Lung (tissue), 17 donors: ENCODE measurements at places on chromosomes 4 and X.

DNA sequence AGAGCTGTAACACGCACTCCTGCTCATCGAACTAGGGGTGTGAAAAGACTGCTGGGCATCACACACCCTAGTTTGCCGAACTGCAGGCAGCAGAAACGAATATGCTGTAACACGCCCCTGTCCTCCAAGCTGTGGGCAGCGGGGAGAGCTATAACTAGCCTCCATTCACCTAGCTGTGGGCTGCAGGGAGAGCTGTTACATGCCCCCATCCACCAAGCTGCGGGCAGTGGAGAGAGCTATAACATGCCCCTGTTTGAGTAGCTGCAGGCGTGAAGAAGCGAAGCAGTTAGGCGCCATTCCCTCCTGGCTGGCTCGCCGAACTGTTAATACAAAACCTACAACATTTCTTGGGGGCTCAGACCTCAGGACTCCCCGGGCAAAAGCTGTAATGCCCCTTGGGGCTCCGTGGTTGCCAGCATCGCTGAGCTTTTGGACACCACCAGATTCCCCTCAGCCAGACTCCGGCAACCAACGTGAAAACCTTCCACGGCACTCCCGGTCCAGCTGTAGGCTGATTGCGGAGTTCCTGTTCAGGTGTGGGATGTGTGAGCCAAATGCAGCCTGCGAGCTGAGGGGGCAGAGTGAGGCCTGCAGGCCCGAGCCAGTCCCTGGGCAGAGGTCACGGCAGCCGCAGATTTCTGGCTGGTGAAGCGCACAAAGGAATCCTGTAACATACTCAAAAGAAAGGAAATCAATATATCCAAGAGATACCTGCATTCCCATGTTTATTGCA, 41.1 kb upstream of the ANKRD17 start:
- DNase-seq = no peak

DNA sequence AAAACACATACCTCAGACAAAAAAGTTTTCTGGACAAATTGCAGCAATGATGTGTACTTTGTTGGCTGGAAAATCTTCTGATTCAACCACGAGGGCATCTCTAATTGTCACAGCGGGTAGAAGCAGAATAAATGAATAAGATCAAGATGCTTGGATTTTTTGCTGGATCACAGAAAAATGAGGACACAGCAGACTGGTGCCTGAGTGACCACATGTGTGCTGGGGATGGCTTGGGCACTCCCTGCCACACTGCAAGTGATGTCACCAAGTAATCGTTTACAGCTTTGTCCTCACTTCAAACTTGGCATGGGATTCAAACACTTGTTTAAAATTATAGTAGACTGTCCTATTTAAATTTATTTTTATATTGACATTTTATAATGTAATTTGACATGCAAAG, 557.0 kb downstream of the SPRY1 start:
- DNase-seq = no peak

DNA sequence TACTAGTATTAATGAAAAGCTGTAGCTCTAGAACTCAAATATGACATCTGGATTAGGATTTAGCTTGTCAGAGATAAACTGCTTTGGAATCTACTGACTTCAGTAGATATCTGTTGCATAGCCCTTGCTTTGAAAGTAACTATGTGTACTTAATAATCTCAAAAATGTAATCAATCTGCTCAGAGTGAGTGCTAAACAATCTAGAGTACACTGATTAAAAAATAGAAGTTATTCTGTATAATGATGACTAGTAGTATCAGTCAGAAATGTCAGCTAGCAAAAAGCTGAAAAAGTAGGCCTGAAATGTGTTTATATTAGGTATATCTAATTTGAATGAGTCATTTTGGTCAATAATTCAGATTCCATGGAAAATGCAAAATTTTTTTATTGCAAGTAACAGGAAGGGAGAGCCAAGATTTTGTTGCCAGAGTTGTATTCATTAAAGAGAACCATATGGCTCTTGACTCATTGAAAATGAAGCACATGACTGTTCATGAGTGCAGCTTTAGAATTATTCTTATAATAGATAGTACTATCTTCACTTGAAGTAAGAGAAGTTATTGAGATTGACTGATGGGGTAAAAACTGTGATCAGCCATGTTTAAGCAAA, 20.0 kb downstream of the CLCN3 start:
- DNase-seq = no peak

GRCh38 chr4:57220734-57221133, 110.5 kb upstream of the IGFBP7 start:
- no peak for DNase-seq

DNA sequence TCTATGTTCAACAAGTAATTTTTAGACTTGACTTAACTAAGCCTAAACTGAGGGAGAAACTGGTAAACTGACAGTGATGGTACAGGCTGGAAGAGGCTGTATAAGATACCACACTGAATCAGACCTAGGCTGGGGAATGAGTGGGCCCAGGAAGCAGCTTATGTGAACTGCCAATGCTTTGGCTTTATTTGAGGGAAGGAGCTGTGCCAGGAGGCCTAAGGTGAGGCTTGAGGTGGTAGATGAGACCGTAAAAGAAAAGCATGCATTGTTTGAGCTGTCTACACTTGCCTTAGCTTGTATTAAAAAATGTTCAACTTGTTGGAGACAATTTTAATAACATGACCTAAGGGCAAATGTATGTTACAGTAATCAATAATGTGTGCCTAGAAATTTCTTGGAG, 96.2 kb downstream of the RS1 start:
- DNase-seq = no peak

- DNase-seq = no peak
Observed at GRCh38 chr4:138236037-138236436, 6.1 kb downstream of the SLC7A11 start.

DNA sequence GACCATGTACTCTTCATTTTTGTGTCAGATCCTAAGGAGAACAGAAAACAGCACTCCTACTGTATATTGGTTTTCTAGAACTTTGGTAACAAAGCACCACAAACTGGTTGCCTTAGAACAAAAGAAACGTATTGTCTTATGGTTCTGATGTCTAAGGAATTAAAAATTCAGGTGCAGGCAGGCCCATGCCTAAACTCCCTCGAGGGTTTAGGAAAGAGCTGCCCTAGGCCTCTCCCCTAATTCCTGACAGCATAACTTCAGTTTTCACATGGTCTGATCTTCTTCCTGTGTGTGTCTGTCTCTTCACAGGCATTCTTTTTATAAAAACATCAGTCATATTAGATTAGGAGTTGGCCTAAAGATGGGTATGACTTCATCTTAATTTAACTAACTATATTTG, 1093.6 kb downstream of the TECRL start:
- DNase-seq = no peak

- no peak for DNase-seq
Observed at GRCh38 chrX:42715701-42716262, 62.2 kb downstream of the PPP1R2C start.

GRCh38 chr4:85399270-85399669, 75.7 kb upstream of the ARHGAP24 start:
- no peak for DNase-seq

DNA sequence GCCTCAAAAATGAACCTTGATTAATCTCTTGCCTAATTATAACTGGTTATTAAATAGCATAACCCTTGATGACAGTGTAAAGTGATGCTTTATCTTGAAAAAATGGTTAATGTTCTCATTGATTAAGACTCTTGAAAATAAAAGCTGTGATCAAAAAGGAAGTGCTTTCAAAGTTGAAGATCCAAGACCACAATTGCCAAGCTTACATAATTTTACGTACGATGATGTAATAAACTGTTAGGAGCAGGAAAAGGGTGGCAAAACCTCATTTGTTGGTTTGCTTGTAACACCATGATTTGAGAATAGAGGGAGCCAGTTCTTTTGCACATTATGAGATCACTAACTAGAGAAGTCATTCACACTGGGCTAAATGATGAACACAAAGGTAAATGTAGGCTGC, 322.2 kb downstream of the ADGRL3 start:
- DNase-seq = no peak

- peak; percentile 53 for DNase-seq
Observed at GRCh38 chrX:106921637-106922036, 1.4 kb downstream of the CLDN2 start.

GRCh38 chrX:106917830-106918500, 2.2 kb upstream of the CLDN2 start:
- peak; percentile 40 for DNase-seq

- DNase-seq = no peak
Observed at GRCh38 chr4:79201971-79202370, 123.9 kb downstream of the NAA11 start.

DNA sequence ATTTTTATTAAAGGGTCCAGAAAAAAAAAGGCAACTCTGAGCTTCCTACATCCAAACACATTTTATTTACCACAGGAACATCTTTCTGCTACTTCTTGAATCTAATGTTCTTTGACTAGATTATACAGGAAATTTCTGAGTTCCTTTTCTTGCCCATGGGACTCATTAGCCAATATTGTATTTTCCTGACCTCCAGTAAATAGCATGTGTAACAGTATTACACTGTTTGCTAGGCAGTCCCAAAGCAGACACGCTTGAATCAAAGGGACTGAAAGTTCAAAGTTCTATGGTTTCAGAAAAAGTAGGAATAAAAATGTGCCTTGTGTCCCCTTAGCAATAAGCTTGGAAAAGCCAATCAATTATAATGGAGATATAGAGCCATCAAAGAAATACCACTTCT, 57.4 kb downstream of the MOSPD2 start:
- no peak for DNase-seq

GRCh38 chr4:137632842-137633241, 100.5 kb upstream of the PCDH18 start:
- DNase-seq = no peak

DNA sequence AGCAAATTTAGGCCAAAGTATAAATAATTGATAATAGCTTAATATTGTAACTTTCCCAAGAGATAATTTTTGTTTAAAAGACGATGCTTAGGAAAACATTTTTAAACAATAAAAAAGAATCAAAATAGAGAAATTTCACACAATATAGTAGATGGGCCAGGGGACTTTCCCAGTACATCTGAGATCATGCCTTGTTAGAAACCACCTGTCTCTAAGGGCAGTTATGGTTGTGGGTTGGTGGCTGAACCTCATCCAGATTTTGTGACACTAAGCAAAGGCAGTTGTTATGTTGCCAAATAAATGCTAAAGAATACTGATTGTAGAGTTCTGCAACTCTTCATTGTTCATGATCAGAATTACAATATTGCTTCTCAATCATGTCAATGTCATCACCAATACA, 270.6 kb downstream of the BANK1 start:
- no peak for DNase-seq

DNA sequence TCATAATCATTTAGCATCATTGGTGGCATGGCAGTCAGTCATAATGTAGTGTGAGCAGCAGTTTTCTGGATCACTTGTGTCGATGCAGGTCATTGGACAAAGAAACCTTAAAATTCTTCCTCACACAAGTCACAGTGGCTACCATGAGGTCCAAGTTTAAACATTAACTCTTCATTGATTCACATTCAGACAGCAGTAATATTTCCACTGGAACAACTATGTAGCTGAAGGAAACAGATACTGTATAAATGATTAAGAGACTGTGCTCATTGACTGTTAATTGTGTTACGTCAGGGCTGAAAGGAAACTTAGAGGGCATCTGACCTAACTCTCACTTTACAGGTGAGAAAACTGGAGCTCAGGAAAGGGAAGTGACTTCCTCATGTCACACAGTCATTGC, 261.8 kb downstream of the KLHL13 start:
- no peak for DNase-seq

DNA sequence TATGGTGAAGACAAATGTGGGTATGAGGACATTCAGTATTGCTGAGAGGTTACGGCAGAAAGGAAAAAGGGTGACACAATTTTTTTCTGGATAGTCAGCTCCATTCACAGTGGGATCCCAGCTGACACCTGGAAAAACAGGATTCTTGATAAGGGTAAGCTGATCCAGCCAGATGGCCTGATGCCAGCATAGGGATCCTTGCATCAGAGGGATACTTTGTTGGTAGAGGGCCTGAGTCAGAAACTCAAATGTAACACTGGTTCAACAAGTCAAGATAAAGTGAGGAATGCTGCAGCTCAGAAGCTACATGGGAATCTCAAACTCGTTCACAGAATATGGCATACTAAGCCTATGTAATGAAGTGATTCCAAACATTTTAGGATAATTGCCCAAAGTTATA, 726.7 kb downstream of the C4orf33 start:
- DNase-seq = peak; percentile 17

GRCh38 chr4:147909225-147909624, 177.3 kb downstream of the ARHGAP10 start:
- DNase-seq = no peak

- DNase-seq = no peak
Observed at GRCh38 chr4:70425306-70425705, 27.6 kb downstream of the OPRPN start.

DNA sequence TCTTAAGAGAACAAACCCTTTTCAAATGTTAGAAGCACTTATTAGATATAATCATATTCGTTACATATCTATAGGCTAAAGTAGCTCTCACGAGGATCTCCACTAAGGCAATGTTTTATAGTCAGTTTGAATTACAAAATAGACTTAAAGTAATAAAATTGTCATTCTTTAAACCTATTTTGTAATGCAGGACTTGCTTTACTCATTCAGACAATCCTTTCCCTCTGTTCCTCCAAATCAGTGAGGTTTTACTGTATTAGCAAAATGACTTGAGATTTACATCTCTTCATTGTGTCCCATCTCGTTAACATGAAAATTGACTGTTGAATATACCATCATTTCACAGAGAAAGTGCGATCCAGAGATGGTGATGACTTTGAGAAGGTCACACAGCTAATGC, 264.4 kb downstream of the THOC2 start:
- DNase-seq = no peak

GRCh38 chrX:129744861-129745321, 6.1 kb downstream of the XPNPEP2 start:
- no peak for DNase-seq

DNA sequence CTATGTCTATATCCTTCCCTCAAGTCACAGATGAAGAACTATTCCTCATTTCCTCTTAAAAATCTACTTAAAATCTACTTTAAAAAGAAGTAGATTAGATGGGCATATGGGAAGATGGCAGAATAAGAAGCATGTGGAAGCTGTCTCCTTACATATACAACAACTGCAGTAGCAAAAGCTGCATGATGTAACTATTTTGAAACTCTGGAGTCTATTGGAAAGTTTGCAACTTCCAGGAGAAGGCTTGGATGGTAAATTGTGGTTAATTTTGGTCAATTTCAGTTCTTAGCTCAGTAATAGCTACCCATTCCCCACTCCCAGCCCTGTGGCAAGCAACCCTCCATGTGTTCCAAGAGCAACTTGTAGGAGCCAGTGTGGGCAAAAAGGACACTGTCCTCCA, 36.9 kb downstream of the MORC4 start:
- no peak for DNase-seq

DNA sequence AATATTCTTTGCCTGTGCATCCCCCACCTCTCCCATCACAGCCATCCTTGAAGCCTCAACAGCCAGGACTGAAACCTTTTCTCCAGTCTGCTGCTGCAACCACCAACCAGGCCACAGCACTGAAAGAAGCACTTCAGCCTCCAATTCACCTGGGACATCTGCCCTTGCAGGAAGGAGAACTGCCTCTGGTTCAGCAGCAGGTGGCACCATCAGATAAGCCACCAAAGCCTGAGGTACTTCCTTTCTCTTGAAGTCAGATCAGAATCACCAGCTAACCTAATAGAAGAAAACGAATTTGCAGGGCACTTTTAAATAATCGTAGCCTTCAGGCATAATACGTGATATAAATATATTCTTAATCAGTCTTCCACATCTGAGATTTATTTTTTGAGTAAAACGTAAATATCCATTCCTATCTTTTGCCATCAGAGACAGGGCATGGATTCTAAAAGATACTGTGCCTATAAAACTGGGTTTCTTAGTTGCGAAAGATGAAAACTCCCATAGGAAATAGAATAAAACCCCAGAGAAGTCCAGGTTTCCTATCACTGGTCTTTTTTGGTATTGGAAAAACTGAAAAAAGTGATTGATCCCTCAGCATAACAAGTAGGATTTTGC, 9.5 kb downstream of the AMBN start:
- DNase-seq = peak; percentile 71
